Posterior vena cava (tissue), 2 donors: ENCODE measurements at places on chromosomes 4 and X. TPM values are rescaled to one million over a fixed set of nuclear protein-coding genes. Genes with fewer than 3 reads are reported as not detected.

- no peak for DNase-seq
These were observed 81.1 kb downstream of the ARAP2 start for GRCh38 chr4:36163198-36163597.

GRCh38 chr4:116357758-116358157, 727.6 kb downstream of the TRAM1L1 start:
- no peak for DNase-seq

CSTF2 gene
- total RNA-seq, result 7.4 TPM

GABRA4 gene
- not detected for total RNA-seq

DNA sequence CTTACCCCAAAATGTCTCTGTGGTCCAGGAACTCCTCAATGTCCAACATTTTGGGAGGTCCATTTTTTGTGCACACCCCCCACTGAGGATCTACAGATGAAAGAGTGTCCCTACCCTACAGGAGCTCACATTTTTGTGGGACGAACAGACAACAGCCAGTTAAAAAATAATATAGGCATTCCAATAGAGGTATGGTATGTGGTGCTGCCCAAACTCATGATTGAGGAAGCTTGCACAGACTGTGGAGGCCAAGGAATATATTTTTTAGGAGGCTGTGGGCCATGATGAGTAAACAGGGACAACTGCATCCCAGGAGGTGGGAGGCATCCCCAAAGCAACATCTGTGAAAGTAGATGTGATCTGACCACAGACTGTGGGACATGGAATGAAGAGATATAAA, 181.0 kb upstream of the HCCS start:
- DNase-seq, result no peak

- DNase-seq, result no peak
These were observed 57.7 kb upstream of the TXK start for GRCh38 chr4:48191758-48192157.

- DNase-seq, result no peak
These were observed 755.8 kb upstream of the LCORL start for GRCh38 chr4:18777190-18777930.

MAGEA2B gene
- total RNA-seq, result not detected

PDGFRA gene
- total RNA-seq, result 192 TPM

- DNase-seq, result no peak
These were observed 9.5 kb downstream of the EPGN start for GRCh38 chr4:74317616-74318246.

SPARCL1 gene
- total RNA-seq, result 868 TPM

DNA sequence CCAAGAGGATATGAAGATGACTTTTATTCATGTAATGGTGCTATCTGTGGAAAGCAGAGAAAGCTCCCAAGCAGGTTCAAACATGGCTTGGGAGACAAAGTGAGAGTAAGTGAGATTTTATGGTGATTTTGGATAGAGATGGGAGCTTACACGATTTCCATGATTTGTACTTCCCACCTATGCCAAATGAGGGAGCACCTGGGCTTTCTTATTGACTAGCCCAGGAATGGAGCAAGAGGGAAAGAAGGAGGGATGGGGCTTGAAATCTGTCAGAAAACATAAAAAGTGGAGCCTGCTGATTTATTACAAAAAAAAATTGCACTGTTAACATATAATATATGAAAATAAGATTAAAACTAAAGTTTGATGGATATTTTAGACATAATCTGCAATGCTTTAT, 703.5 kb upstream of the PABPC4L start:
- no peak for DNase-seq

GRCh38 chr4:187632260-187632995, 363.1 kb upstream of the ZFP42 start:
- no peak for DNase-seq

DNA sequence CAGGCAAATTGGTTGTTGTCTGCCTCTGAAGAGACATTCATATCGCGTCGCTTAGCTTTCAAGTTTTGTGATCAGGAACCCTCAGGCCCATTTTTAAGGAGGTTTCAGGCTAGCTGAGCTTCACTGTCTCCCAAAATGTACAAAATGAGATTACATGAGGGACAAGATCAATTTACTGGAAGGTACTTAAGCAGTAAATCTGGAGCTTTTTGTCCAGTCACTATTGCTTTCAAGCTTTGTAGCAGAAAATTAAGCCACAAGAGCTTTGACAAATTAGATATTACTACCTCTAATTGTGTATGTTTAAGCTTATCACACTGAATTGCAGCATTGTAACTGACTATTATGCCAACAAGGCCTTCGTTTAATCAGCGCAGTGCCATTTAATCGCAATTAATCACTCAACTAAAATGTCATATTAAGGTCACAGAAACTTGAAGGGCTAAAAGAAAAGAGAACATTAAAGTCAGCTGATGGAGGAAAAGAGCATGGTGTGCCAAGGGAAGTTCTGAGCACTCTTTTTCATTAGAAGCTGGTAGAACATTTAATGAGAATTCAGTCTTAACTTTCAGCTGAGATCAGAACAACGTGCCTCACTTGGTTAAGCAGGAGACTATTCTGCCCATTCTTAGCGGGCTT, 353.0 kb downstream of the FBXO8 start:
- DNase-seq, result no peak

GRCh38 chrX:28058901-28059300, 77.7 kb upstream of the DCAF8L1 start:
- DNase-seq, result no peak

DNA sequence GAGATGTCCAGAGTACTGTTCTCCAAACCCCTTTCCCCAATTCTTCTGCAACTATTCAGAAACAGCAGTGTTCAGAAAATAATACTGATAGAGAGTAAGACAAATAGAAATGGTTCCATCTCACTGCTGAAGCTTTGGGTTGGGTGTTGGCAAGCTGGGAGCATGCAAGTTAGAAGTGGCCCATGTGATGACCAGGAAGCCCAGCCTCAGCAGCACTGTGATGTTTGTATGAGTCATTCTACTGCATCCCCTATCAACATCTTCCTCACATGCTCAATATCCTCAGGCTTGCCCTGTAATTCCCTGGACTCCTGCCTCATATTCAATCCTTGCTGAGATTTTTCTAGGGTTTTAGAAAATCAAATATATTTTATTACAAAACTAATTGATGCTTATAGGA, 96.5 kb downstream of the CHRDL1 start:
- DNase-seq, result no peak

DNA sequence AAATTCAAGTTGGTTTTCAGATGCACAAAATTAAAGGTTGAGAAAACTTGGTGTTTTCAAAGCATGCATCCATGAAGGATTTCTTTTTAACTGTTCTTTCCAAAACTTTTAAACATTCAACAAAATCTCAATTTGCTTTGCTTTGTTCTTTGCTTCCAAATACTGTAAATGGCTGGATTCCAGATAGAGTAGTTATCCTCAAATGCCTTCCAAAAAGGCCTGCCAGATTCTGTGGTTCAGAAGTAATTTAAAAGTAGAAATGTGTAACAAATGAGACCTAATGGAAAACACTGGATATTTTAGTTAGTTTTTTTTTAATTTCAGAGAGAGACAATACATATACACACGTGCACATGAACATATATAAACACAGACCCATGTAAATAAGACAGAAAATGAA, 97.3 kb downstream of the NR3C2 start:
- DNase-seq, result no peak

DNA sequence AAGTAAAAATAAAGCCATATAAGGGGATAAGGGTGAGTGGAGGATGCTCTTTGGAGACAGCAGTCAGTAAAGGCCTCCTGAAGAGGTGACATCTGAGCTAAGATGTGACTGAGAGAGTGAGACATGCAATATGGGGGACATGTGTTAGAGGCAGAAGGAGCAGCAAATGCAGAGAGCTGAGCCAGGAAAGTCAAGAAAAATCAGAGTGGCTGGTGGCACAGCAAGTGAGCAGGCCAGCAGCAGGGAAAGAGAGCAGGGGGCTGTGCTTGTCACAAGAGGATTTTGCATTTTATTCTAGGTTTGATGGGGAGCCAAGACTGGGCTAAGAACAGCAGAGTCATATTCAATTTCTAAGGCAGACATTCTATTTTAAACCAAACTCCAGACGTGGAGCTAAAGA, 394.5 kb downstream of the KCNIP4 start:
- no peak for DNase-seq

GRCh38 chr4:183157215-183157614, 58.2 kb downstream of the WWC2 start:
- DNase-seq, result no peak

GRCh38 chr4:38788317-38788716, 5.5 kb upstream of the TLR10 start:
- DNase-seq, result no peak

IBSP gene
- total RNA-seq, result not detected

DNA sequence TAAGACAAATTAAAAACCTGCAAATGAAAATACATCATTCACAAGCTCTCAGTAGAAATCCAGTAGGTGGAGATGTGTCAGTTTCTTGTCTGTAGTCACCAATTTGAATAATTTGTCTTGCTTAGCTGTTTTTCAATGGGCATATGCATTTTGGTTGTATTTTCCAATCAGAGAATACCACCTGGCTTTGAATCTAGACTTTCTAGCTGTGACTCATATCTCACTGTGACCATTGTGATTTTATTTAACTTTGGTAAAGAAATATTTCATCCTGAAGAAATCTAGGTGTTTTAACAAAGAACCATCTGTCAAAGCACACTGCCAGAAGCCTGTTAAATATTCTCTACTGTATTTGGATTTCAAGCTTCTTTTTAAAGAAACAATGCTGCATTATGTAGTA, 1650.6 kb upstream of the IGFBP7 start:
- no peak for DNase-seq

SAP30 gene
- 34.4 TPM for total RNA-seq

GRCh38 chr4:37246891-37247290, 2.3 kb downstream of the NWD2 start:
- DNase-seq, result no peak

MAP9 gene
- total RNA-seq, result 10.5 TPM

DNA sequence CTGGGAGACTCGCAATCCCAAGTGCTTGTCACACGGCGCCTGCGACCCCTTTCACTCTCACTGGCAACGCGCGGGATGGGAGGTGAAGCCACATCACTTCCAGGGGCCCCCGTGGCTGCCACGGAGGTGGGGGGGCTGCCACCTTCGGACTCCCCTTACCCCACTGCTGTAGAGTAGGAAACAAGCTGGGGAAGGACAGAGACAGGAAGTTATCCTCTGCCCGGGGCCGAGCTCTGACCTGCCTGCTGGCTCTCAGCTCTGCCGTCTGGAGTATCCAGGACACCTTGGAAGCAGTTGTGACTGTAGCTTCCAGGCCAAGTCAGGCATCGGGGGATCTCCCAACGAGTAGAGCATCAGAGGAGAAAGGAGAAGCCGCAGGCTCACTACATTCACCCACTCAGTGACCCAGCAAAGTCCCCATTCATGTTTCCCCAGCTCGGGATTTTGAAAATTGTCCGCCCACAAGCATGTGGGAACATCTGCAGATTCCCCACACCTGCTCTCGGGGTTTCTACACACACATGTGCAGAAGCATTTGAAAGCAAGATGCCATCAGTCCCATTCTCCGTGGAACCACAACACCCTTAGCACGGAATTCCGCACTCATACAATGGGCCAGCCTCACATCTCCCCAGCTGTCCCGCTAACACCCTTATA, 10.8 kb downstream of the PDZD4 start:
- DNase-seq, result no peak

SHISA3 gene
- 1.5 TPM for total RNA-seq

DNA sequence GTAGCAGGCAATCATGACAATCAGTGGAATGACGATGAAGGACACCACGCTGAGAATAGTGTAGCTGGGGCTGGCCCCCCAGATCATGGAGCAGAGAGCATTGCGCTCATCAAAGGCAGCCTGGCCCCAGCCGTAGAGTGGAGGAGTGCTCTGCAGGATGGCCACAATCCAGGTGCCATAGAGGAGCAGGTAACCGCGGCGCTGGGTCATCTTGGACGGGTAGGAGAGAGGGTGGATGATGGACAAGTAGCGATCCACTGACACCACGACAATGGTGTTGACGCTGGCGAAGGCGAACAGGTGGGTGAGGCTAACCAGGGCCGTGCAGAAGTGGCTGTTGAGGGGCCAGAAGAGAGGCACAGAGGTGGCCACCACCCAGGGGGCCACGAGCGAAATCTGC, 2.8 kb downstream of the GPR101 start:
- DNase-seq, result no peak

HTRA3 gene
- 104 TPM for total RNA-seq

ARSJ gene
- total RNA-seq, result 11.7 TPM

DNA sequence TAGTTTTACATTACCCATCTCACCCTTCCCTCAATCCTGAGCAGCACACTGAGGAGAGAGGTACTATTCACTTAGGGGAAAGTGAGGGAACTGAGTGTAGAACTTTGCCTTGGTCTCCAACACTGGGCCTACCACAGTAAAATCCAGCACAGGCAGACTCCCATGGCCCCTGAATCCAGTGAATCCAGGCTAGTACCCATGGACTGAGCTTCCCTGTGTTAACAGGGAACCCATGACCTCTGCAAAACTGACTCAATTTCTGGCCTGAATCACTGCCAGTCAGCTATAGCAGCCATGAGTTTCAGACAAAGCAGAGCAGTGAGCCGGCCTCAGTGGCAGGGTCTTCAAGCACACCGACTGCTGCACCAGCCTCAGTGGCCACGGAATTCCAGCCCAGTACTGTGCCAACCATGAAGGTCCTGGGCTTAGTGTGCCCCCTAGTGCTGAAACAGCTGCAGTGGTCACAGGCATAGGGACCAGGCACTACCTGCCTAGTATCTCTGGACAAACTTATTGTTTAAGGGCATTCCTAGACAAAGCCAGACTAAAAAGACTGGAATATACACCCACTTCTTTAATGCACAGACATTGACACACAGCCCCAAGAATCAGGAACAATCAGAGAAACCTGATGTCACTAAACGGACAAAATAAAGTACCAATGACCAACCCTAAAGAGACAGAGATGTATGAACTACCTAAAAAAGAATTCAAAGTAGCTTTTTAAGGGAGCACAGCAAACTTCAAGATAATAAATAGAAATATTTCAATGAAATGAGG, 127.4 kb upstream of the RPL34 start:
- DNase-seq, result no peak

GRCh38 chrX:69493766-69494165, 10.4 kb upstream of the NALF2 start:
- DNase-seq, result no peak

NKAP gene
- 8.4 TPM for total RNA-seq

NLGN4X gene
- total RNA-seq, result 0.90 TPM

DNA sequence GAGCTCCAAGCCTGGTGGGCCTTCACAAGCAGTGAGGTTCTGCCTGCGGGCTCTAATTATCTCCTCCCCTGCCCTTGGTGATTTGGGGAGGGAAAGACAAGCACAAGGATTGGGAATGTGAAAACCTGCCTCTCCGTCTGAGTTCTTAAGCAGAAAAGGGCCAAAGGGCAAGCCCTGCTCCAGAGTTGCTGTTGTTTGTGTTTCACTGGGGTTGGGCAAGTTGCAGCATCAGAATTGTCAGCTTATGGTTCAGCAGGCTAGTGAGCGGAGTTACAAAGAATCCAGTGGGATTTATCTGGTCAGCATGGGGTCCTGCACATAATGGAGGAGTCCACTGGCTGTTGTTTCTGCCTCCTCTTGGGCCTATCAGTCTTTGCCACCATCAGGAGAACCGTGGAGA, 60.5 kb downstream of the NHS start:
- DNase-seq, result no peak

- no peak for DNase-seq
These were observed 6.4 kb upstream of the GPC3 start for GRCh38 chrX:133991814-133992213.

NUDT10 gene
- 2.1 TPM for total RNA-seq
